Mesothelial cell of epicardium (in vitro differentiated cells): ENCODE measurements at places on chromosomes 5 and 9.

DNA sequence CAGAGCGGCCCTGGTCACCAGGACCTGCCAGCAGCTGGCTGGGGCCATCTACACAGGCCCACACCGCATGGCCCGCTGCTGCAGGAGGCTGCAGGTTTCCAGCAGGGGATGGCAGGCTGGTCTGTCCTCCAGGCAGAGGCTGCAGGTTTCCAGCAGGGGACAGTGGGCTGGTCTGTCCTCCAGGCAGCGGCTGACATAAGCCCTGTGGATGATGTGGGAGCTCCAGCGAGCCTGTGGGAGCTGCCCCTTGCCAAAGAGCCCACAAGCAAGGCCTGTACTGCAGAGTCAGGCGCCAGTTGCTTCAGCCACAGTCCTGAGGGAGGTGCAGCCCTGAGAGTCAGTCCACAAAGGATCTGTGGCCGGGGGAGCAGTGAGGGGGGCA is 18.5 kb downstream of the TPPP start:
- DNase-seq, result no peak

DNA sequence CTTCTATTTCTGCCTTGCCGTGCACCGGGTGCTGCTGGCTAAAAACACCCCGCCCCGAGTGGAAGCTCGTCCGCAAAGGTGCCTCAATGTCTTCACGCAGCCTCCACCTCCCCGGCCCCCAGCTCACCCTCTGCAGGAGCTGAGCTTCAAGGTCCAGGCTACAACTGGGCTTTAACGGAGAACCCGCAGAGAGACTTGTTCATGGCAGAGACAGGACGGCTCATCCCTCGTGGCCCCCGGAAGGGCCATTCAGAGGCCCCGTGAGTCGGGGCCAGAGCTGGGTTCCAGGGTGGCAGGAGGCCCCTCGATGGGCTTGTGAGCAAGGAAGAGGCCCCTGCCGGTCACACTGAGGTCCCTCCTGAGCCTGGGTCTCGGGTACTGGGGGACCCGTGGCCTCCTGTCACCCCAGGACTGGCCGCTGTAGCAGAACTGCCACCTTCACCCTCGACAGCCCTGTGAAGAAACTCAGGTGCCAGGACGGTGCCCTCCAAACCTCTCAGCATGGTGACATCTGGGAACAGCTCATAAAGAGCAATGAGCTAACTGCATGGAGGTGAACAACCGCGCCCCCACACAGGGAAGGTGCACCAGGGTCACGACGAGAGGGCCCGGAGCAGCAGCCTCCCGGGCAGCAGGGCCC is 58.0 kb upstream of the UBAC1 start:
- DNase-seq, result no peak

- DNase-seq, result no peak
Observed at GRCh38 chr5:170430866-170431437, 41.8 kb upstream of the KCNMB1 start.

DNA sequence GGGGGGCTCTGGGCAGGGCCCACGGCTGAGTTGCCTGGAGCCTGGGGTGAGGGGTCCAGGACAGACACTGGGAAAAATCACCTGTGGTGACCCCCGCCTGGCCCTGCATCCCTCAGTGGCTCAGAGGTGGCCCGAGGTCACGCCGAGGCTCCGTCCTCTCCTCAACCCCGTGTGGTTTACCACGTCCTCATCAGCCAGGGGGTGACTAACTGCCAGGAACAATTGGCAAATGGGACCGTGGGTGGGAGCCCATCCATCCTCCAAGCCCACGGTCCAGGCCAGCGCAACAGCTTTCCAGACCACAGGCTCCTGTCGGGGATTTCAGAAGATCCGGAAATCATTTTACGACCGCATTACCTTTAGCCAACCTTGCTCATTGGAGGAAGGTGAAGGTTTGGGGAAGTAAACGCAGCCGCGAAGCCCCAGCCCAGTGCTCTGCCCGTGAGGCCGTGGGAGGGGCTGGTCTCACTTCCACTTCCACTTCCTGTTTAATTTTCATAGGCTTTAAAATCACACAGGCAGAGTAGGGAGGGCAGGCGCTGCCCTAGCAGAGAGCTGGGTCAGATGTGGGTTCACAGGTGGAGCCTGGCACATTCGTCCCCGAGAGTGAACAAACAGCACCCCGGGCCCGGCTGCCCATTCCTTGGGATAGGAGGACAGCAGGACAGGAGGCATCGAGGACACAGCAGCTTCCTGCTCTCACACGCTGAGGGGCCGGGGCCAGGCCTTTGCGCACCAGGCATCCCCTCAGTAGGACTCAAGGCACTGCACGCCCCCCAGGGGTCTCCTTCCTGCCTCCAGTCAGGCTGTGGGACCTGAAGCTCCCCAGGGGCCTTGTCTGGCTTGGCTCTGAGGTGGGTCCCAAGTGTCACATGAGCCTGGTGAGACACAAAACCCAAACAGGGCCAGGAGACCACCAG is 19.8 kb upstream of the SLC9A3 start:
- DNase-seq, result no peak

DNA sequence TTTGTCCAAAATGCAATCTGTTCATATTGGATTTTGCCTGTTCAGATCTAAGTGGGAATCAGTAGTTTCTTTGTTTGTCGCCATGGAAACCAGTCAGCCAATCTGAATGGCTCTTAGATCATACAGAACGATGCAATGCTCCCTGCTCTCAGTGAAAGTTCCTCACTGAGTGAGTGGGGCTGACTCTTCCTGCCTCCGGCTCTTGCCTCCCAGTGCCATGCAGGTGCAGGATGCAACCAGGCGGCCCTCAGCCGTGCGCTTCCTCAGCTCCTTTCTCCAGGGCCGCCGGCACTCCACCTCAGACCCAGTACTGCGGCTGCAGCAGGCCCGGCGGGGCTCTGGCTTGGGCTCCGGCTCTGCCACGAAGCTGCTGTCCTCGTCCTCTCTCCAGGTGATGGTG is at the start of gene PTPDC1:
Gene PTPDC1 (plus strand): TSS at position 151 of the 400 bp plus-strand sequence. CDS start 67 bp downstream, at position 218.
- DNase-seq, result no peak

DNA sequence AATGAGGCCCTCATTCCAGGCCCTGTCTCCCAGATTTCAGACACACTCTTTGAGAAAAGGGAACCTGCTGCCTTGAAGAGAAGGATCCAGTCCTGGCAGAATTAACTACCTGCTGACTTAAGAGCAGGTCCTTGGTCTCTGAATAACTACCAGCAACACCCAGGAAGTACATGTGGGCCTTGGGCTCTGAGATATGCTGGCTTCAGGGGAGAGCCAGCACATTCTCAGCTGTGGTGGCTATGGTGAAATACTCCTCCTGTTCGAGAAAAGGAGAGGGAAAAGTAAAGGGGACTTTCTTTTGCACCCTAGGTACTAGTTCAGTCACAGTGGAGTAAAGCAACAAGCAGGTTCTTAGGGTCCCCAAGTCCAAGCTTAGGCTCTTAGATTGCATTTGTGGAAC is 120.0 kb downstream of the HMHB1 start:
- DNase-seq, result no peak

DNA sequence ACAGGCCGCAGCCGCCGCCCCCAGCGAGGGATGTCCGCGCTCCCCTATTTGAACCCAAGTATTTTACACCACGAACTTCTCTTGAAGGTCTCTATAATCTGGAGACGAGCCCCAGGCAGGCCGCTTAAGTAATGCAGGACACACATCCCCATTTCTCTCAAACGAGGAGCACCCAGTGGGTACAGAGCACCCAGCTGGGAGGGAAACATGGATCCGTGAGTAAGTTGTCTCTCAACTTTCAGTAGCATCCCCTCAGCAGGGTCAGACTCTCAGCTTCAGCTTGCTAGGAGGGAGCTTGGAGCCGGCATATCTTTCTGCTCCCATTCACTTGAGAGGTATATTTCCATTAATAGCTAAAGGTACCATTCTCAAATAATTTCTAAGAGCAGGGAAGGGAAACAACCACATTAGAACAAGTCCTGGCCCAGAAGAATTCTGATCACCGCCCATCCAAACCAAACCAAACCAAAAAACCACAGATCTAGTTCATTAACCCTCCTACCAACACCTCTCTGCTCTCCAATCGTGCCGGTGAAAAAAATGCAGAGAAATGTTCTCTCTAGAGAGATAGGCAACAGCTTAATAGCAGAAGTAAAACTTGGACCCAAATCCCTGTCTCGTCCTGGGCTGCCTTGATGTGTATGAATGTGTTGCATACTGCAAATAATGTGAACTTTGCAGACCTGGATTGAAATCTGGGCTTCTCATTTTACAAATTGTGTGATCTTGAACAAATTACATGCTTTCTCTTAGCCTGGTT is 910 bp downstream of the TDRD7 start:
- no peak for DNase-seq

DNA sequence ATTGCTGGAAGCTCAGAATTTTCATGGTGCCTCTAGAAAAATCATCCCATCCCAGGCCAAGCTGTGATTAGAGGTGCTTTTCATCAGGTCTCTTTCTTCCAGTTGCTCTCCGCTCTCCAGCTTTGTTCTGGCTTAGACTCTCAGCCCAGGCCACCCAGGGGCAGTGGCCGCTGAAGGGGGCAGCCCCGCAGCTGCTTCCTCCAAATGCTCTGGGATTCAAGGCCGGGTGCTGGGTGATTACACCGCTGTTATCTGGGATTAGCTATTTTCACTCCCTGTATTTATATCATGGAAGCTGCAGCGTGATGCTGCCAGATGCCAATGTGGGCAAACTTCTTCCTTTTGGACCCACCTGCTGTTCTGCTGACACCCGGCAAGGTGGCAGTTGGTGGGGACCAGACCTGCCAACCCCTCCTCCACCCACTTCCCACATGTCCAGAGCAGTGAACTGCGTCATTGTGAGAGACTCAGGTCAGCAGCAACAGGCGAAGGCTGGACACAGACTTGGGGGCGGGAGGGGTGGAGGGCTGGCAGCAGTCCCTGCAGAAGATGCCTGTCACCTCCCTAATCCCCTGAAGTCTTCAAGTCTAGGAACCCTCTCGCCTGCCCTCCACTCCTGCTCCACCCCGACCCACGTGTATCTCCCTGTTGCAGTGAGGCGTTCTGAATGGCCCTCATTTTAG is 33.9 kb upstream of the NKX2-5 start:
- DNase-seq, result no peak

DNA sequence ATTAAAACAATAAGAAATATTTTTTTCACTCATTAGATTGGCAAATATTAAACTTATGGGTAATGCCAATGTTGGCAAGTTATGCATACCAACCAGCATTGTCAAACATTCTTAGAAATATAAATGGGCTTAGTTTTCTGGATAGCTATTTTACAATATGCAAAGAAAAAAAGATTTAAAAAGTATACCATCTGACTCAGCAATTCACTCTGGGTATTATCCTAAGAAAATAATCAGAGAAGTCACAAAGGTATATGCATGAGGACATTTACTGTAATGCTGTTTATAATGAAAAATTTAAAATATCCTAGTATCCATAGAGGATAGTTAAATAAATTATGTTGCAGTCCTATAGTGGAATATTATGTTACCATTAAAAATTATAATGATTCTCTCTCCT is 57.4 kb upstream of the PTPDC1 start:
- no peak for DNase-seq

DNA sequence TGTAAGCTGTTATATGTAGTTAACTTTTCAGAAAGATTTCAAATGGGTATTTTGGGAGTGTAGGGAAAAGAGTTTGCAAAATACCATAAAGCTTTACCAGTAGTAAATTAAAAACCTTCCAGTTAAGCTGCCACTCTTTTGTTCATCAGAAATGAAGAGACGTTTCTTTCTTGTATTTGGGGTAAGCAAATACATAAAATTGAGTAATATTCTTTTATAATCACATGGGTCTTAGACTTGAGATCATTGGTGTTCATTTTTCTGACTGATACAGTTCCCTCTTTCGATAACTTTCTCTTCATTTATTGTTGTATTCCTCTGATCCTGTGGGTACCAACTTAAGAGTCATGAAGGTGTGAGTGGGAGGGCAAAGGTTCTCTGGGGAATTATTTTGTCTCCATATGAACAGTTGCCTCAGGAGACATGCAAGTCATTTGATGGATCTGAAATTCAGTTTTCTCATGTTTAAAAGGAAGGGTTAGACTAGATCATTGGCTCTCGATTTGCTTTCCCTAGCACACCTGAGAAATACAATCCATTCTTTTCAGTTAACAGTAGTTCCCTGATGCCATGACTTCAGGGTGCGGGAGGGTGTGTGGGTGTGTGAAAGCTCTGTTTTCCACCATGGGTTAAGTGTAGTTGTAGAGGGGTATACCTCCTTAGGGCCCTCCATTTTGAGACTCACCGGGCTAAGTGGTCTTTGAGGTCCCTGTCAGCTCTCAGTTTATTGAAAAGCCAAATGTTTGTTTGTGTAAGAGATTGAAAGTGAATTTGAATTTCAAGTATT is 47.7 kb downstream of the CNTRL start:
- DNase-seq, result no peak

DNA sequence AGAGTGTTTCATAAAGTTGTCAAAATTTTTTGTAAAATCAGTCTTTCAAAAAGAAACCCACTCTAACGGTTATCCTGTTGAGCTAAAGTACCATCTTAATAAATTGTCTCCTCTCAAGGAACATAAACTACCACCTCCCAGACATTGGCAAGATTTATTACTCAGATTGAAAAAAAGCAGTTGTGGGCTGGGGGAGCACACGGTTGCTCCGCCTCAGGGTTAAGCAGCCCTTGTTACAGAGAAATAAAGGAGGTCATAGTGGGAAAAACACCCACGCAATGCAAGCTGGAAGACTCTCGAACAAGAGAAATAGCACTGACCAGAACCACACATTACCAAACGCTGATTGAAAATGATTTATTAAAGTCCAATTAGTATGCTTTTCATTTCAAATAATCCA is 165.3 kb downstream of the LPAR1 start:
- no peak for DNase-seq

- no peak for DNase-seq
Observed at GRCh38 chr5:118557251-118557661, 431.1 kb downstream of the DTWD2 start.

DNA sequence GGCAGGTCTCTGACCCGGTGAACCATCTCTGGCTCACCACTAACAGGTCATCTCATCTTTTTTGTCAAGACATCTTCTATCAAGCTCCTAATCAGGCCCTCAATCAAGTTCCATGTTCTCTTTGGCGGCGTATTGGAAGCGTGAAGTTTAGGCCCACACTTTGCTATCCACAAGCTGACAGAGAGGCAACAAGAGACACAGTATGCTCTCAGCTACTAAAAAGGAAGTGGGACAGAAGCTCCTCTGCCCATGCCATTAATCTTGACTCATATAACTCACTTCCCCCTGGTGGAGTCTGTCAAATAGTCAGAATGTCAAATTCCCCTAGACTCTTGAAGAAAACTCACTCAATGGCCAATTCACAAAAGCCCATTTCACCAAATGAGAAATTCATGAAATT is 77.6 kb upstream of the TMC1 start:
- DNase-seq, result no peak

GRCh38 chr5:112445626-112446350 is 26.7 kb upstream of the EPB41L4A start:
- DNase-seq, result no peak

GRCh38 chr5:169695919-169696490 is 58.9 kb downstream of the DOCK2 start:
- DNase-seq, result no peak
